Choroid plexus epithelial cell (primary cell): ENCODE measurements at places on chromosomes 4 and X.

- no peak for DNase-seq
Measured at GRCh38 chrX:24229400-24229879, 79.9 kb downstream of the ZFX start.

DNA sequence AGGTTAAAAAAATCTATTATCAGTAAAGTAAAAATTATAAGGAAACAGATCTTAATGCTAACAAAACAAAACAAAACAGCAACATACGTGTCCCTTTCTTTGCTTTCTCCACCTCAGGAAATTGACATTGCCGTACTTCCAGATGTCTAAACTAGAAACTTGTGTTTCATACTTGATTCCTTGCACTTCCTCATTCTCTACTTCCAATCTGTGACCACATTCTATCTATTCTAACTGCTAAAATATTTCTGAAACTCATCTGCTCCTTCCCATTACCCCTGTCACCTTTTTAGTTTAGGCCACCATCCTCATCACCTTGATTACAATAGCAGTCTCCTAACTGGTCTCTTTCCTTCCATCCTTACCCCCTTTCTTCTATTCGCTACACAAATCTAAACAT is 22.5 kb upstream of the RPA4 start:
- no peak for DNase-seq

GRCh38 chrX:12702509-12703091 is 88.6 kb upstream of the PRPS2 start:
- peak; percentile 2 for DNase-seq

GRCh38 chrX:68848189-68848940 is 19.5 kb downstream of the EFNB1 start:
- no peak for DNase-seq

- no peak for DNase-seq
Measured at GRCh38 chr4:57158762-57159161, 48.6 kb upstream of the IGFBP7 start.

- DNase-seq = no peak
Measured at GRCh38 chrX:43962636-43963035, 10.6 kb downstream of the NDP start.

- no peak for DNase-seq
Measured at GRCh38 chr4:86386817-86387415, 27.1 kb upstream of the MAPK10 start.

GRCh38 chr4:25065932-25066590 is 35.3 kb upstream of the LGI2 start:
- no peak for DNase-seq

- no peak for DNase-seq
Measured at GRCh38 chrX:71671043-71671780, 3.9 kb downstream of the LOC101059915 start.

- no peak for DNase-seq
Measured at GRCh38 chr4:717601-718320, 12.1 kb downstream of the PCGF3 start.

DNA sequence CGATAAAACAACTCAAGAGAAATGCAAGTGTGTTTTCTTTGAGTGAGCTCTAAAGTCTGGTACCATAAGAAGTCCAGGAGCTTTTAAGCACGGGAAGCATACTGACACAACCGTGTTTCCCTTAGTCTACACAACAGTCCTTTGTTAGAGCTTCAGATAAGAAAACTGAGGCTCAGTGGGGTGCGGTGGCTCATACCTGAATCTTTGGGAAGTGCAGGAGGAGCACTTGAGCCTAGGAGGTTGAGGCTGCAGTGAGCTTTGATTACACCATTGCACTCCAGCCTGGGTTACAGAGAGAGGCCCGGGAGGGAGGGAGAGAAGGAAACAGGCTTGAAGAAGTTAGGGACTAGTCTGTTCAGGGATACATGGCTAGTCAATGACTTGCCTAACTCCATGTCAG is 21.9 kb downstream of the LEF1 start:
- no peak for DNase-seq

DNA sequence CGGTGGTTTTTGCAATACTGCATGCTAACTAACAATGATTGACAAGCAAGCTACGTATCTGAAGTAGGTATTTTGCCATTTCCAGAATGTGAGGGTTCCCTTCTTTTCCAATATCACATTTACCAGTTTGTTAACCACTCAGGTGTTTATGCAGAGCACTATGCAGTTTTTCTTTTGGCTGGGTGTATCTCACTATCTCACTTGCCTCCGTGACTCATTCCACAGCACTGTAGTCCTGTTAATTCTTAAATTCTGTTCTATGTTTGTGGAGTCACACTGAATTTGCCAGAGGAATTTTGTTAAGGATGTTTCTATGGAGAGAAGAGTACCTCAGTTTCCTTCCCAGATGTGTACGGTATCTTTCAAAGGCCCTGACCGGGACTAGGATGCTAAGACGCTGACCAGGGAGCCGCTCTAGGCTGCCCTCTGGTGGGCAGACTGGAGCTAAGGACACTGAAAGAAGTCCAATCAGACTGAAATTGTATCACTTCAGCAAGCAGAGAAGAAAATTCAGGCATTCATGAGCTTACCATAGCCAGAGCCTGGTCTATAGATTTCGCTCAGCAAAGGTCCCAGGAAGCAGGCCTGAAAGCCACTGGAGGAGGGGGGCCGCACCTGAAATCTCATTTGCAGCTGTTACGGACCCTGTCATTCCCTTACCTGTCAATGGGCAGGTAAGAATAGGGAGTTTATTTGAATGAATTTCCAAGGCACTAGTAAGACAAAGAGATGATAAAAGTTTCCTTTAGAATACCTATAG is 388.4 kb upstream of the SPOCK3 start:
- peak; percentile 79 for DNase-seq

DNA sequence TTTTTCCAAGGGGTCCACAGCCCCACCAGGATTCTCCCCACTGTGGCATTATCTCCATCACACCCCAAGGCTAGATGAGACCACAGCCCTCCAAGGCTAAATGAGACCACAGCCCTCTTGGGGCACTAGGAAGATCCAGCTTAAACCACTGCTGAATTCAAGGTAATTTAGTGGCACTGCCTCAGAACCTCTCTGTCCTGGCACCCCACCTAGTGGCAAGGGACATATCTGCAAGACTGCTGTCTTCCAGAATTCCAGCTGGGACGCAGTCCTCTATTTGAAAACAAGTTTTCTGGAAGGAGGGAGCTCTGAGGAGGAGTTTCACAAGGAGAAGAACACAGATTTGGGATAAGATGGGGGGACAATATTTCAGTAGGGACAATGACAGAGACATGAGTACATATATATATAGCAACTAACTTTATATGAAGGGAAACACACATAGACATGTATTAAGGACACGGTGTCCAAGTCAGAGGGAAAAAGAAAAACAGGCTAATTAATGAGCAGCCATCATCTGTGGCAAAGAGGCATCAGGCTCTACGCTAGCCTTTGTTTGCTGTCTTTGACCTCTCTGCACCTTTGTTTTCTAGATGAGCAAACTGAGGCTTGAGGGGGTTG is 9.3 kb downstream of the CETN2 start:
- peak; percentile 48 for DNase-seq

DNA sequence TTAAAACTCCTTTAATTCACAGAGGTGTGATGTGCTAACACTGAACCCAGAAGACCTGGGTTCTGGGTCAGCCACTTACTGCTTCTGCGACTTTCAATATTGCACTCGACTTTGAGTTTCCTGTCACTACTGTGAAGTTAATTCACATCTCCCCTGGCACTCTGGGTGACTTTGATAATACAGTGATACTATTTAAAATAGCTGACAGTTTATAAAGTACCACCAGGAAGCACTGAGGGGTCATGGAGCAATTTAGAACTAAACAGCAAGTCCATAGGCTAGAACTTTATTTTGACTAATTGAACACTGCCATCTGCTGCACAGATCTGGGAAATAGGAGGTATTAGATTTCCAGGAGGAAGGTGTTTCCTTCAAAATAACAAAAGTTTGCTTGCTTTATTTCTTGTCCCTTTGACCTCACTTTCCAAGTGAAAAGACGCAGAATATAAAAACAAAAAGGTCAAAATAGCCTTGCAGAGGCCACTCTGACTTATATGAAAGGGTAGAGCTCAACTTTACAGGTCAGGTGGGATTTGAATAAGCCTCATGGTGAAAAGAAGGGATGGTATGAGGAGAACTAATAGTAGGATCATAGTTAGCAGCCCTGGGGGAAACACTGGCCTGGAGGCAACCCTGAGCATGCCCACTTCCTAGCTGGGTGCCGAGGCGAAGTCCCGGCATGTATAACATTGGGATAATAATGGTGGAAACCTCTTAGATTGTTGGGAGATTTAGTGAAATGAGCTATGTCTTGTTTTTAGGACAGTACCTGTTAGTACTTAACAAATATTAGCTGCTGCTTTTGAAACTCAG is 53.4 kb downstream of the ZNF518B start:
- peak; percentile 71 for DNase-seq

DNA sequence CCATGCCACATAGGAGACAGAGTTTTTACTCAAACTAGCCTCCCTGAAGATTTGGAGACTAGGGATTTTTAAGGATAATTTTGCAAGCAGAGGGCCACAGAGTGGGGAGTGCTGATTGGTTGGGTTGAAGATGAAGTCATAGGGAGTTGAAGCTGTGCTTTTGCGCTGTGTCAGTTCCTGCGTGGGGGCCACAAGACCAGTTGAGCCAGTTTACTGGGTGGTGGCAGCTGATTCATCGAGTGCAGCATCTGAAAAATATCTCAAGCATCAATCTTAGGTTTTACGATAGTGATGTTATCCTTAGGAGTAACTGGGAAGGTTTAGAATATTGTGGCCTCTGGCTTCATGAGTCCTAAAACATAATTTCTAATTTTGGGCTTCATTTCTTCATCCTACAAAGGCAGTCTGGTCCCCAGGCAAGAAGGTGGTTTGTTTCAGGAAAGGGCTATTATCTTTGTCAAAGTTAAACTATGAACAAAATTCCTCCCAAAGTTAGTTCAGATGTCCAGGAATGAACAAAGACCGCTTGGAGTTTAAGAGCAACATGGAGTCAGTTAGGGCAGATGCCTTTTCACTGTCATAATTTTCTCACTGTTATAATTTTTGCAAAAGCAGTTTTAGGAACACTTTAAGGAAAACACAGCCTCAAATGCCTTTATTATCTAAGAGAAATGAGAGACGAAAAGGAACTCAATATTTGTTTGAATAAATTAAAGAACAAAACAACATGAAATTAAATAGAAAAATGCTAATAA is 960.8 kb upstream of the PRKX start:
- no peak for DNase-seq

DNA sequence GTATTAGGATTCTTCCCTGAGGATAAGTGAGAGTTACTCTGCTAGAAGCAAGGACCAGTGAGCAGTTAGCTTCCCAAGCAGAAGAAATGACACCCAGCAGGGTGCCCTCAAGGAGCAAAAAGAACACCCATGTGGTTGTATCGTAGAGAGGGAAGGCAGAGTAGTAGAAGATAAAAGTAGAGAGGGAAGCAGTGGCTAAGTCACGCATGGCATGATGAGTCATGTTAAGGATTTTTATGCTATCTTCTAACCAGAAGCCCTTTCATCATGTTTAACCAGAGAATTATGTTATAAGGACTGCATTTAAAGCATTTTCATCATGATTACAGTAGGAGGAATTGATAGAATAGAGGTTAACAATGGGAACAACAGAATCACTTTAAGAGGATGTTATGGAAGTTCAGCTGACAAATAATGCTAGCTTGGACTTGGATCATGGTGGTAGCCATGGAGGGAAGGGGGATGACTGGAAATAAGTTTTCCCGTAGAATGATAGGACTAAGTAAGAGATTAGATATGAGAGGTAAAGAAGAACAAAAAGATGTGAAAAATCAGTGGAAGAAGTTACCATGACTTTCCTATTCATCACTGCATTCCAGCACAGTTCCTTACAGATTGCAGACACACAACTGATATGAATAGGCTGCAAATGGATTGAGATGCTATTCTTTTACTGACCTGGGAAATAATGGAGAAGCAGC is 383.5 kb upstream of the INTU start:
- peak; percentile 52 for DNase-seq

DNA sequence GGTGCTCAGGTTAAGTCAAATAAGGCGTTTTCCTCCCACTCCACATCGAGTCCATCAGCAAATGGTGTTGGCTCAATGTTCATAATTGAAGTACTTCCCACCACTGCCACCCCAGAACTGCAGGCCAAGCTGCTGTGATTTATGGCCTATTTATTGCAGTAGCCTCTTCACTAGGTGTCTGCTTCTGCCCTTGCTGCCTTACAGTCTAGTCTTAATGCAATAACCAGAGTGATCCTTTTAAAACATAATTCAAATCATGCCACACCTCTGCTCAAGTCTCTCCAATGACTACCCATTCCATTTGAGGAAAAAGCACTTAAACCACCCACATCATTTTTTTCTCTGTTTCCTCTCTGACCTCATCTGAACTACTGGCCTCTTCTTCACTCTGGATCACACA is 220.3 kb downstream of the KCNIP4 start:
- DNase-seq = no peak

DNA sequence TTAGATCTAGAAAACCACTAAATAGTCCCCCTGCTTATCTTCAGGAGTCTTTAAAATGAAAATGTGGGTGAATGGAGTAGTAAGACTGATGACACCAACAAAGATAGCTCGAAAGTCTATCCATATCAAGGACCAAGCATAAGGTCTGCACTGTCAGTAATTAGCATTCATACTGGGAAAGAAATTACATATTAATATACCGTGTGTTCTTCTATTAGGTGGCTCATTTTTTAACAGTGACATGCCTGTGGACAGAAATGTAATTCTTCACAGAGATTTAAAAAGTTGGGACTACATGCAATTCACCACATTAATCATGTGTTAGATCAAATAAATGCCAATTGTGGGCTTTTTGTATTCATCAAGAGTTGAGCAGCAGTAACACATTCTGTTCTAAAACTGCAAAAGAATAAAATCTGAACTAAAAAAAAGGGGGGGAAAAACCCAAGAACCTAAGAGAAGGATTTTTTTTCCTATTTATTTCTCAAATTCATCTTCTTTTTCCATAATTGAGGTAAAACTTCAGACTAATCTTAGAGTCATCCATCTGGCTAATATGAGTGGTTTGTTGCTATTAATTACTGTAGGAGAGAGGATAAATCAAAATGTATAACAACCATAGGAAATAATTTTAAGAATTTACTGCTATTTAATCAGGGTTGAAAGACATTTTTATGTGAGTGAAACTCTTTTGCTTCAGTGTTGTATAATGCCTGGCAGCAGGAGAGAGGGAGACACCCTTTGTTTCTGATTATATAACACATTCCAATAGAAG is 386.7 kb upstream of the IGFBP7 start:
- DNase-seq = no peak

- DNase-seq = no peak
Measured at GRCh38 chr4:17273047-17273446, 238.8 kb downstream of the QDPR start.

GRCh38 chr4:53123819-53124218 is 242.0 kb downstream of the SCFD2 start:
- no peak for DNase-seq

DNA sequence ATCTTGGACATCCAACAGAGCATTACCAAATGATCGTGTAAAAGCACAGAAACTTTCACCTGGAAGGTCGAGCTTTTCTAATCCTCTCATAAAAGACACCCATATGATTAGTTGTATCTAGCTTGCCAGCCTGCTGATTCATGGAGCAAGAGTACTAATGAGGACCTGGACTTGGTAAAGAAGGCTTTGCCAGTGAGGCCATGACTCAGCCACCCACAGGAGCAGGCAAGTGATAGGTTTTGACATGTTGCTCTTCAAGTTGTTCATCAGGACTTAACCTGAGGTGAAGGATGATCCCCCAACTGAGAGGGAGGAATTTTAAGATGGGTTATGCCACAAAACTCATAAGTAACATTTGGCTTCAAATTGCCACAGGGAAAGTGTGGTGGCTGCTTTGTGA is 24.7 kb upstream of the EPGN start:
- DNase-seq = peak; percentile 35
